ENCODE measurements at places on chromosomes 16 and 17.

- no peak for DNase-seq
These were observed 82.6 kb upstream of the CCL2 start for GRCh38 chr17:34172390-34172918.

GRCh38 chr17:38578229-38579082 lies 27.3 kb downstream of the SRCIN1 start:
- DNase-seq, result no peak

- DNase-seq, result no peak
These were observed 459.7 kb downstream of the SOX9 start for GRCh38 chr17:72580321-72581127.

DNA sequence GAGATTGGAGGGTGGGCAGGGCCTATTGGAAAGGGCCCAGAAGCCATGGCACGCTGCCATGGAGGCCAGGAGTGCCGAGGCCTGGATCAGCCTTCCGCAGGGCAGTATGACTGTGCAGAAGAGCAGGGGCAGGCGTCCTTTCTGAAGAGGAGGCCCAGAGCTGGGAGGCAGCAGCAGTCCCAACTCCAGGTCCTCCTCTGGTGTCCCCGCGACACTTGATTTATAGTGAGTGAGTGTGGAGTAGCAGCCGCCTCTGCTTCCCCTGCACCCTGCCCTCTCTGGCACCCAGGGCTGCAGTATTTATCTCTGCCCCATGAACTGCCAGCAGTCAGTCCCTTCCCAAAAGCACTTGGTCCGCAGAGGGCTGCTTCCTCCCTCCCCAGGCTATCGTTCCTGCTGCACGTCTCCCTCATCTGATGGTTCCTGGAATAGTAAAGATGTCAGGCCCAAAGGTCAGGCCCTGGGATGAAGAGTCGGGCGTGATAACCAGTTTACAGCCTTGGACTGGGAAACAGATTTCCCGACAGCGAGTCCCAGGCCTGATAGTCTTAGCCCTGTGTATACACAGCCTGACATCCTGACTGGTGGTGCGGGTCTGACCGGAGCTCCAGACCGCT lies 32.9 kb downstream of the PGS1 start:
- no peak for DNase-seq

- DNase-seq, result no peak
These were observed 5.0 kb downstream of the TSPAN10 start for GRCh38 chr17:81641825-81642489.

GRCh38 chr17:81693509-81694210 lies 9.5 kb upstream of the MRPL12 start:
- no peak for DNase-seq

DNA sequence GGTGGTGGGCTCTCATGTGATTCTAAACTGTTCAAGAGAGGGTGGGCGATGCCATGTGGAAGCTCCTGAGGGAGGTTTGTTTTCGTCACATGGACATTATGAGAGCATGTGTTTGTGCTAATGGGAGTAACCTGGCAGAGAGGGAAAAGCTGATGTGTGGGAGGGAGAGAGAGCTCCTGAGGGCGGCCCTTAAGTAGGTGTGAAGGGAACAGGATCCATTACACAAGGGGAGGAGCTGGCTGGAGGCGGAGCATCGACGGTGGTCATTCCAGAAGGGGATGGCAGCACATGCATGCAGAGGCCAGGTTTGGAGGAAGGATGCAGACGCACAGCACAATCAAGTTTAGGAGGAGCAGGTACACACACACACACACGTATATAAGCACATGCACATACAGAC lies 197.5 kb downstream of the RPTOR start:
- DNase-seq, result no peak
